GM13977 (cell line): ENCODE measurements at places on chromosomes 4 and X.

- DNase-seq, result no peak
These were observed 18.7 kb downstream of the SCFD2 start for GRCh38 chr4:53346920-53347852.

GRCh38 chr4:17758485-17758884 is 22.9 kb downstream of the FAM184B start:
- no peak for DNase-seq

DNA sequence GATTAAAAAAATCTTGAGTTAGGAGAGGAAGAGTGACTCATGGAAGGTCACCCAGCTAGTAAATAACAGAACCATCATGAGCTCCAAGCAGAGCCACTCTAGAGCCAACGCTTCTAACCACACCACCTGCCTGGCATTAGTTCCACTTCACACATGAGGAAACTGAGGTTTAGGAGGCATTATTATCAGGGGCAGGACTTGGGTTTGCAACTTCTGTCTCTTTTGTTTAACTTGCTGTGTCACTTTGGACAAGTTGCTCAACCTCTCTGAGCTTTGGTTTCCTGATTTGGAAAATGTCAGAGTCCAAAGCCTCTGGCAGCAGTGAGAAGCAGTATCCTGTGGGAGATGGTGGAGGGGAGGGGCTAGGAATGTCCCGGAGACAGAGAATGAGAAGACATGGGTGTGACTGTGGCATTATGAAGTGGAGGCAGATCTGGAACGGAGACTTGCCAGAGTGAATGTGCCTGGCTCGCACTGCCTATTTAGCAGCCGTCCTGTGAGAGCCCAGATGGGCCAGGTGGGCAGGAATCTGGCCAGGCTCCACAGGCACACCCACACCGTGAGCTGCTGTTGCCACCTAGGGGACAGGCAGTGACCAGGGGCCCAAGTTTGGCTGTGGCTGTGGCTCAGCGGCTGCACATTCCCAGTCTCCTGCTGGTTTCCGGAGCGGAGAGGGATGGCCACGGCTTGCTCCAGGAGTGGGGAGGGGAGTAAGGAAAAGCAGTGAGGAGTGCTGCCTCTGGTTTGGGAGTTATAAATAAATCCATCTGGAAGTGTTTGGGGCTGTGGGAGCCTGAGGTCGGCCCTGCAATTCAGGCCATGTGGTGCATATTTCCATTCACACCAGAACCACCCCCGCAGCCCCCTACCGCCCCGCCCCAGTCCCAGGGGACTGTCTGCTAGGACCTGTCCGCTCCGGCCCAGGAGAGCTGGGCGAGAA is 93.4 kb downstream of the NHSL2 start:
- no peak for DNase-seq

GRCh38 chrX:25105221-25105620 is 89.5 kb upstream of the ARX start:
- DNase-seq, result no peak

DNA sequence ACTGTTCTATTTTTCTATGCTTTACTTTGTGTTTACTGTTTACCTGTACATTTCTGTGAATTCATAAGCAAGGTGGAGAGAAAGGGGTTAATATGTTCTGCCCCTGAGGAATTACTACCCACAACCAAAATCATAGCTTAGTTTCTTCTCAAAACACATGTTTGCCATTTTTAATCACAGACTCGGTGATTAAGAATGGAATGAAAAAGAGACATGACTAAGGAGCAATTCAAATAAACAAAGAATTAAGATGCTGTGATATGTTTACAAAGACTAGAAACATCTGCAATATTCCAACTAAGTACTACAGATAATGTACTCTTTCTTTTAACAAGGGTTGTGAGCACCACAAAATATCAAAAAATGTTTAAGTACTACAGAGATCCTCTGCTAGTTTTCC is 11.7 kb upstream of the FAT4 start:
- DNase-seq, result no peak

DNA sequence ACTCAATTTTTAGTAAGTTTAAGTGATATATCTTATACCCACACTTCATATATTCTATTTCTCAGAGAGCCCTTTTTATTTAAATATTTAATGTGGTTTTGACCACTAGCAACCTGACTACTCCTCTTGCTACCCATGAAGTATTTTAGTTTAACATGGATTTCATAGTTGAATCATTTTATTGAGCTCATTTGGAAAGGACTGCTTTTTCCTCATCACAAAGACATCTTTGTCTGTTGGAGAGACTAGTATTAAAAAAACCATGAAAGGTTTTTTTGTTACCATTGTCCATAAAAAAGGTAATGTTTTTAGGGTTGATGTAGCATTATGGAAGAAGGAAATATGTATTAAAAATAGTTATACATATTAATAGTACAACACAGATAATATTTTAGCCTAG is 139.5 kb downstream of the RAPGEF2 start:
- no peak for DNase-seq

DNA sequence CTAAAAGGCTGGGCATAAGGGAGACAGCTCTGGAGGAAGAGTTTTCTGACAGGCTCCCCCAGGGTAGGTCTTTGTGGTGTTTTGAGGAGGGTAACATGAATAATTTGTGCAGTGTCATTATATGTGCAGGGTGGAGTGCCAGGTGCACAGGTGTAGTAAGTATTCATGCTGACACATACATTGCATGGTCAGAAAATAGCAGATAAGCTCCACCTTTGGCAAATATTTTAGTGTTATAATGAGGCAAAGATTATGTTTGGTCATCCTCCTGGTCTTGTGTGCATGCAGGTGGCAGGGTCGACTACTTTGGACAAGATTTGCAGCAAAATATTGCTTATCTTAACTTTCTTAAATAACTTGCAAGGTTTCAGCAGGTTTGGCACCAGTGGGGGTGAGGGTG is 910.4 kb upstream of the PCDH10 start:
- DNase-seq, result no peak

DNA sequence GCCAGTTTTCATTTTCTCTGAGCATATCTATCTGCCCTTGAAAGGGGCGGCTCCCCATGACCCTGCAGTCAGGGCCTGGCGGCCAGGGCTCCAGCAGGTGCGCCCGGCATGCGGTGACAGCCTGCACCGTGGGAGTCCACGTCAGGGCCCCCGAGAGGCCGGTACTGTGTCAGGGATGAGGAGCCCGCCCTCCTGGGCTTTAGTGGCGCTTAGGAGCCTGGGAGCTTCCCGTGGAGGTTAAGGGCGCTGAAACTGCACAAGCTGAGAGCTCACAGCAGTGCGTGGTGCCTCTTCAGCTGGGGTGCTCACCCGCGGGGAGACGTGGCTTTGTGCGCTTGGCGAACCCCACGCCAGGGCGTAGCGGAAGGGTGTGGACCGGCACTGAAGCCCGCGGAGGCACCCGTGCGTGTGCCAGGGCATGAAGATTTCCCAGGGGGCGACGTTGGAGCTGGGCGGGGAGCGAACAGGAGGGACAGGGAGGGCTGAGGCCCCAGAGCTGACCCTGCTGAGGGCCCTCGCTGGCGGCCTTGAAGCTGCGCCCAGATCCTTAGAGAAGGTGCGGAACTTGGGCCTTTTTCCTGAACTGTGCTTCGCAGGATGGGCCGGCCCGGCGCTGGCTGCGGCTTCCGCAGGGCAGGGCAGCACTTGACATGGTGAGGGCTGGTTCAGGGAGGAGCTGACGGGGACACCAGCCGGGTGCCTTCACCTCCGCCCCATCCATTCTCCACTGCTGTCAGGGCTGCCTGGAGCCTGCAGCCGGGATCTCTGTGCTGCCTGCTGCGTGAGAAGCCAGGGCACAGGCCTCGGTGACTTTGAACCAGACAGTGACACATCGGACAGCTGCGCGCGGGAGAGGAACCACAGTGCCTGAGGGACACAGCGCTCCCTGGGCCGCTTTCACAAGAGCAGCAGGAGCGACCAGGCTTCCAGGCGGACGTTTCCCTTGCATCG is 32.9 kb downstream of the HTT-AS start:
- DNase-seq, result no peak

DNA sequence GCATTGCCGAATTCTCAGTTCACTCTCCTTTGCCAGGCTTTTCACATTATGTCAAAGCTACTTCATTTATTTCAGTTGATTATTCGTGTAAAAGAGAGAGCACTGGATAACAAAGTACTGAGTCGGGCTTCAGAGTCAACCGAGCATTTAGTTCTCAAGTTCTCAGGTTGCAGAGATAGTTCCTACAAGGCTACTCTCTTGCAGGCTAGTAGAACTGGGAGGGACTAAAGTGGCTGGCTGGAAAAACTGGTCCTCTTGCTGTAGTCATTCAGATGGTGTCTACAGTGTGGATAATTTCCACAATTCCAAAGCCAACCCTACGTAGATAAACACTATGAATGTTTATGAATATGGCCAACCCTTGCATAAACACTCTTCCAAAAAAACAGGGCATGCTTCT is 4.6 kb upstream of the CCNG2 start:
- DNase-seq, result no peak

DNA sequence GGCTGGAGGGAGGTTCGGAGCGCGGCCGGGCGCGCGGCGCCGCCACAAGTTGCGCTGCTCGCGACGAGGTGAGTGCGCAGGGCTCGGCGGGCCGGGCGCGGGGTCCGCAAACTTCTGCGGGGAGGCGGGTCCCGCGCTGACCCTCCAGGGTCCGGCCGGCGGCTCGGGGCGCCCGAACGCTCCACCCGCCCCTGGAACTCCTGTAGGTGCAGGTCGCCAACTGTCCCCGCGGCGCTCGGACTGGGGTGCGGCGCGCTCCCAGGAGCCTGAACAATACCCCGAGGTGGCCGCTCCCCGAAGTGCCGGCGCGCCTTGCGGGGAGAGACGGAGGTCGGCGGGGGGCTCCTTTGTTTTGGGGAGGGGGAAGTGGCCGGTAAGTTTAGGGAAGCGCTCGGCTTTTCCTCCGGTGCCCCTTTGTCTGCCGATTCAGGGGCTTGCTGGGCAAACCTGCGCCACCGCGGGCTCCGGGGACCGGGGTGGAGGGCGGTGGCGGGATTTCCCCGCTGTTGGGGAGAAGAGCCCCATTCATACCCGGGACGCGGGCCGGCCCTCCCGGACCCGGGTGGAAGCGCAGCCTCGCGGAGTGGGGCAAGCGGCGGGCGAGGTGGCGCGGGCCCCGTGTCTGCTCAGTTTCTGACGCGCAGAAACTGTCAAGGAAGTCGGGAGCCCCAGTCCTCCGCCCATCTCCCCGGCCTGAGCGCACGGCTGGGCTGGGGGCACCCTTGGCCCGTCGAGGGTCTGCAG is 694 bp downstream of the TBL1X start:
- peak; percentile 48 for DNase-seq
